Kidney tubule cell (primary cell): ENCODE measurements at places on chromosomes 11 and 22.

DNA sequence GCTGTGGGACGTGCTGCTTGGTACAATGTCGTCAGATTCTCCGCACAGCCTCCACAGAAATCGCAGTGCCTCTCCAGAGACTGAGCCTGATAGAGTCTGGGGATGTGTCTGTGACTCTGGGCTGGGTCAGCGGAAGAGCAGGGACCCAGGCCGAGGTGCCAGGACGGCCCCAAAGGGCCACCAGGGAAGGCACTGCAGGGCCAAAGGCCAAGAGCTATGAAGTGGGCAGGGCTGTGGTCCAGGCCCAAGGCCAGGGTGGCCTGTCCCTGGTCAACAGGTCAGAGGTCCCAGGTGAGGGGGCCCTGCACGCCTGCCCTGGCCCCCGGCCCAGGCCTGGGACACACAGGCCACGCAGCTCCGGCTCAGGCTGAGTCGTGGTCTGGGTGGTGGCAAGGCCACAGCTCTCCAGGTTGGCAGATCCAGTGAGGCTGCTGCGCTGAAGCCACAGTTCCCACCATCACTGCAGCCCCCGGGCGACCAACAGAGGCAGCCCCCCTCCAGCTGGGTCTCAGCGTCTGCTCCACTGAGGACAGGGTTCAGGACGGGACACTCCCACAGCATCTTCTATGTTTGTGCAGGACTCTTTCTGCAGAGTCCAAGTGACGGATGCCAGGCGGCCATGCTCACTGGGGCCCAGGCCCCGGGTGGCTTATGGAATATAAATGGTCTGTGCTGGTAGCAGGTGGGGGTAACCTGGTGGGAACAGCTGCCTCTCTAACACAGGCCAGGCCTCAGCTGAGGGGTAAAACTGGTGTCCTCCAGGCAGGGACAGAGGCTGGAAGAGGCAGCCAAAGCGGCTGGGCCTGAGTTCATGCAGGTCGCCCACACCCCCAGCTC lies 4.8 kb upstream of the PIM3 start:
- DNase-seq: no peak

DNA sequence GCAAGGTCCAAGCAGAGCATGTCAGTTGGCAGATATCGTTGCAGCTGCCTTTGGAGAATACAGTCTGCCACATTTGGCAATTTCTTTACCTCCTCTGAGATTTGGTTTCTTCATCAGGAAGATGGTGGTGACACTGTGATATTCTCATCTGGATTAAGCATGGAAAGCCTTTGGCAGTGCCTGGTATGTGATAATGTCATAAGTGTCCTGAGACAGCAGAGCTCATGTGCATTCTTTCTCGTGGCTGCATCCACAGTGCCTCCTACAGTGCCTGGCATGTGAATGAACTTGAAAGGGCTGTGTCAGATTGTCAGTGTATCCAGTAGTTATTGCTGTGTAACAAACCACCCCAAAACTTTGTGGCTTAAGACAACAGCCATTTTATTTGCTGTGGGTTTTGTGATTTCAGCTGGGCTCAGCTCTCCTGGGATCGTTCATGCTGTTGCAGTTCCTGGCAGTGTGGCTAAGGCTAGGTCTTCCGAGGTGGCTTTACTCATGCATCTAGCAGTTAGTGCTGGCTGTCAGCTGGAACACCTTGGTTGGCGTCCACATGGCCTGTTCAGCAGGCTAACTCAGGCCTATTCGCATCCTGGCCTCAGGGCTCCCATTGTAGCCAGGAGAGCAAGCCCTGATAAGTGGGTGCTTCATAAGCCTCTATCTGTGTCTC lies 35.7 kb upstream of the MICAL2 start:
- peak; percentile 28 for DNase-seq

GRCh38 chr11:117468888-117469287 lies 141.2 kb downstream of the CEP164 start:
- no peak for DNase-seq

- peak; percentile 80 for DNase-seq
Observed at GRCh38 chr11:9726321-9727022, 62.6 kb downstream of the SWAP70 start.

DNA sequence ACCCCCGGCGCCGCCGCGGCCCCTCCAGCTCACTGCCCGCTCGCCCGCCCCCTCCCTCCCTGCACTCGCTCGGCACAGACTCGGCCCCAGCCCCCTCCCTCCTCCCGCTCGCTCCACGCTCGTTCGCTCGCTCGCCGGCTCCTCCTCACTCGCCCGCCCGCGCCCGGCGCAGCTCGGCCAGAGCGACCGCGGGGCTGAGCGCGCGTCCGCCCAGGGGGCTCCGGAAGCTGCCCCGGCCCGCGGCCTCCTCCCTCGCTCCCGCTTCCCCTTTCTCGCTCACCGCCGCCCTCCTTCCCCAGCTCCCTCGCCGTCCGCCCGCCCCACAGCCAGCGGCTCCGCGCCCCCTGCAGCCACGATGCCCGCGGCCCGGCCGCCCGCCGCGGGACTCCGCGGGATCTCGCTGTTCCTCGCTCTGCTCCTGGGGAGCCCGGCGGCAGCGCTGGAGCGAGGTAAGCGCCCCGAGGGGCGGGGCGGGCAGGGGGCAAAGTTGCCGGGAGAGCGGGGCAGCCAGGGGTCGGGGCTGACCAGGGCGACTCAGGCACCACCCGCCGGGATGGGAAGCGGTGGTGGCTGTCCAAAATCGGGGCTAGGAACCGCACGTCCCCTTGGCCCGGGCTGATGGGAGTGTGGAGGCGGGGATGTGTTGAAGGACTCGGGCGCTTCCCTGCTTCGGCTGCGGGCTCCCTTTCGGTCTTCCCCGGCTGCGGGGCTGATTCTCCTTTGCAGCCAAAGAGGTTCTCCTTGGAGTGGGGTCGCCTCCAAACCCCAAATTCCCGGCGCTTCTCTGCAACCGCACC lies at the start of gene SEZ6L:
TSS of gene SEZ6L (plus strand) at position 148 of the 797 bp plus-strand sequence. CDS start at position 356, 208 bp downstream.
- DNase-seq: no peak

DNA sequence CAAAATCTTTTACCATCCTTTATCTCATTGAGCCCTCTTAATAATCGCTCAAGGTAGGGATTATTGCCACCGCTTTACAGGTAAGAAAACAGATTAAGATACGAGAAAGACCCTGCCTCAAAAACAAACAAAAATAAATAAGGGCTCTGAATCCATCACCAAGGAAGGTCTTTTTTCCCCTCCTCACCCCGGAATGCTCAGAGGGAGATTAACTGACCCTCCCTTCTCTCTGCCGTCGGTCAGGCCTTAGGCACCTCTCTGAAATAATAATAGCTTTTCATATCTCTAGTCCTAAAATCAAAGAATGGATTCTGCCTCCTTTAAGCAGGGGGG lies 620 bp upstream of the ATG2A start:
- no peak for DNase-seq

DNA sequence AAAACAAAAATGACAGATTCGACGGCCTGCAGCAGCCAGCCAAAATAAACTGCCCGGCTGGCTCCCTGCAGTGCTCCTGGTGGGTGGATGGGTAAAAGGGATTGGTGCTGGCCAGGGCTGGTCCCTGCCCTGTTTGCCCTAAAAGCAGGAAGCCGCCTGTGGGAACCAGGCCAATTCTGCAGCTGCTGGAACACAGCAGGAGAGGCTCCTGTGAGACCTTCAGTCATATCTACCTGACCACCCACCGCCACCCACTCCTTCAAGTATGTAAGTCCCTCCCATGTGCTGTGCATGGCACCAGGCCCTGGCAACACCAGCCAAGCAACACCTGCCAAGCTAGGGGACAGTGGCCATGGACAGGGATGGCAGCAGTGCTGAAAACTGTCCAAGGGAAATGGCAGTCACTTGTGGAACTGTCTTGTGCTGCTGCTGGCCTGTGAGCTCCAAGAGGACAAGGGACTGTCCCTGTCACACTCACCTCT lies 48.7 kb upstream of the ARFGAP3 start:
- DNase-seq: peak; percentile 27
